Naive thymus-derived CD4-positive, alpha-beta T cell (primary cell): ENCODE measurements at places on chromosomes 7 and 10. TPM values are rescaled to one million over a fixed set of nuclear protein-coding genes. Genes with fewer than 3 reads are reported as not detected.

GRCh38 chr10:27503498-27504006 is 552 bp upstream of the RAB18 start:
- DNase-seq: no peak

GRCh38 chr10:48811461-48811860 is 126.8 kb downstream of the WDFY4 start:
- no peak for DNase-seq

DNA sequence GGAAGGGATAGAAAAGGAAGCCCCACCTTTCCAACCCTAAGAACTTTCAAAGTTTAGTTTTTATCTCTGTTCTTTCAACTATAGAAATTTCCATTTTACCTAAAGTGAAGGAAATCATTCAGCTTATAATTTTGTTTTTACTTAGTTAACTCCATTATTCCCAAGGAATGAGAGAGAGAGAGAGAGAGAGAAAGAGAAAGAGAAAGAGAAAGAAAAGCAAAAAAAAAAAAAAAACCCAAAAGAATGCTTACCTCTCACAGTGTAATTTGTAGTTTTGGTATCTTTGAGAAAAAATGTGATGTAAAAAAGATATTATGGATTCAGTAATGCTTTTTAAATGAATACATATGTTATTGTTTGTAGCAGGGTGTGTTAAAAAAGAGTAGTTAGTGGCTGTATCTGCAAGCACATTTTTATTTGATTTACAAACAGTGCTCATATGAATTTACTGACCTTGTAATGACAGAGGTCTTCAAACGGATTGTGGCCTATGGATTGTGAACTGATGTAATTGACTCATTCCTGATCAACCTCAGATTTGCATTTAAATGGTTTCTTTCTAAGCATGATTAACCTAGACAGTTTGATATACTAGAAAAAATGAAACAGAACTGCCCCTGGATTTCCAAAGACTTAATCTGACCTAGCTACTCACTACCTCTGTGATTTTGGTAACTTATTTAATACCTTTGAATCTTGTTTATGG is 64.9 kb downstream of the LCOR start:
- no peak for DNase-seq

- DNase-seq: no peak
These were observed 207.5 kb downstream of the ARHGAP12 start for GRCh38 chr10:31721096-31721495.

The KCNK18 gene
- not detected for total RNA-seq

The SLC26A5 gene
- not detected for total RNA-seq

- no peak for DNase-seq
These were observed 69.4 kb upstream of the FZD1 start for GRCh38 chr7:91194841-91195240.

DNA sequence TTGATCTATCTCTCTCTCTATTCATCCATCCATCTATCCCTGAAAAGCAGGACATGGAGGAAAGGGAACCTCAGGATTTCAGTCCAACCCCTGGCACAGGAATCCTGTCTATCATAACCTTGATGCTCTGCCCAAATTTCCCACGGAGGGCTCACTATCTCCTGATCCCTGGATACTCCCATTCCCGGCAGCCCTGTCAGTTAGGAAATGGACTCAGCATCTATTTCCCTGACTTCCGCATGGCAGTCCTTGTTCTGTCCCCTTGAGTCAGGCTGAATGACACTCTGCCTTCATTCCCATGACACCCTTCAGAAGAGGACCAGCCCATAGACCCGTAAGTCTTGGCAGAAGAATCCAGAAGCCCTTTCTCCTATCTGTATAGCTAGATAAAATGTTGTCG is 77.7 kb downstream of the VWA2 start:
- DNase-seq: no peak

DNA sequence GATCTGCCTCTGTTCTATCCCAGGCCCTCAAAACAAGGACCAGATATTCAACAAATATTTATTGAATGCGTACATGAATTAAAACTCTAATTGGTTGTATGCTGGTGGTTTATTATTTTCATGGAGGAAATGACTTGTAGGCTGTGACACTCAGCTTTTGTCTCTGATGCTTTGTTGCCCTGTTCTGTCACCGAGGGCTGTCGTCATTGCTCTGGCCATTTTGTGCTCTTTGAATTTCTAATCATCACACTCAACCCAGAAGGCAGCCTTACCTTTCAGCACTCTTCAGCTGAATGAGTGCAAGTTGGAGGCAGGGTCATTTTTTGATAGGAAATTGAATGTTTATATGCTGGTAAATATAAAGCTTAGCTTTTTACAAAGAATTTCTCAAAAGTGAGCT is 14.5 kb downstream of the SRGN start:
- no peak for DNase-seq

The ORAI2 gene
- 72.4 and 72.6 TPM in 2 replicates for total RNA-seq

DNA sequence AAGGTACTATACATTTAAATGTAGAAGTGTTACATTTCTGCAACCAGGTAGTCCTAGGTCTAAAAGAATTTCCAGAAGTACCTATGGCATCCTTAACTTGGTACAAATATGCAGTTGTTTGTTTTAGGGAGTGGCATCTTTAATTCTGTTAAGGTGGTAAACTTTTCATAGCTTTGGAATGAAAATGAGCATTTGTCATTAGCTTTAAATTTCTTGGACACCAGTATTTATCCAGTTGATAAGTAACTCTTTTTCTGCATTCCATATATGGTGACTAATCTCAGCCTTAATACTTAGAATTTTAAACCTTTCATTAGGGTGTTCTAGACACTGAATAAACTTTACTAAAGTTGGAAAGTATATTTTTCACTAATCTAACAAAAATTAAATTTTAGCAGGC is 10.8 kb downstream of the SLF2 start:
- DNase-seq: no peak

The GDF10 gene
- 1.6 TPM for total RNA-seq

DNA sequence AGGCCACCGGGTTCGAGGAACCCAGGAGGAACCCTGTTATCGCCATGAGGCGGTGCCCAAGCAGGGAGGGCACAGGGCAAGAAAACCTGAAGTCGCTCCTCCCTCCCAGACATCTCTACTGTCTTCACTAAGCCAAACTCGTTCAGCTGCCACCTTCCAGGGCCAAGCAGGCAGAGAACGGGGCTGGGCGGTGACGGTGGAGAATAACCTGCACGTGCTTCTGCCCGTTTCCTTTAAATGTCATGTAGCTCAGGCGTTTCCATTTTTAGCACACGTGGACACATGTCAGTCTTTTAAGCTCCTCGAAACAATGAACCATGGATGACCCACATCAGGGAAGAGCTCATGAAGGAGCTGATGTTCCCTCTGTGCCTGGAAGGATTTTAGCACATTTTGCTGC is 124.3 kb upstream of the KLF6 start:
- no peak for DNase-seq

DNA sequence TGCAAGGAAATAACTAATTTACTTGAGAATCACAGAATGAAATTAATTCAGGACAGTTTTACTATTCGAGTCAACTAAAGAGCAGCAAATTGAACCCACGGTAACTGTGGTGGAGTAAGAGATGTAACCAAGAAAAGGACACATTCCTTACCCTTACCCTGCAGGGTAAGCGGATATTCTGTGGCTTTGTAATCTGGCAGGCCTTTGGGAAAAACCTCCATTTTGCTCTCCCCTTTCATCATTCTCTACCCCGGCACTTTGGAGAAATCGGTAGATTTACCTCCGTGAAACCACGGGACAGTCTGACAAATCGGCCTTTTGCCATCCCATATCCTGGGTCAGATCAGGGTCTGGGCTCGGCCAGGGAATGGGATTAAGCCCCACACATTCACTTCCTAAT is 18.4 kb downstream of the RCC1L start:
- no peak for DNase-seq

GRCh38 chr7:137434946-137435345 is 91.4 kb upstream of the PTN start:
- no peak for DNase-seq

The GIMAP7 gene
- 555 TPM for total RNA-seq

DNA sequence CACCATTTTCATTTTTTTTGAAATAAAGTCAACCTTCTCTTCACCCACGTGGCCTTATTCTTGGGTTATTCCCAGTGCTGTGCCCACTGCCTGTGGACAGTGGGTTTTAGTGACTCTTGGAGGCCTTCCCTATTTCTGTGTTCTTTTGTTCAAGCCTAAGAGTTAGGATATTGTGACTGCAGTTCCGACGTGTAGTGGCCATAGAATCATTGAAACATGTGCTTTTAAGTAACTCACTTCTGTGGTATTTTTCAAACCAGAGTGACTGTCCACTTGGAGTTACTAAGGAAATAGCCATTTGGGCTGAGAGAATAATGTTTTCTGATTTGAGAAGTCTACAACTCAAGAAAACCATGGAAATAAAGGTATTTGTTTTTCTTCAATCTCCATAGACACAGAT is 23.7 kb downstream of the TDRD1 start:
- no peak for DNase-seq

GRCh38 chr7:33044986-33045385 is 17.6 kb downstream of the NT5C3A start:
- no peak for DNase-seq

DNA sequence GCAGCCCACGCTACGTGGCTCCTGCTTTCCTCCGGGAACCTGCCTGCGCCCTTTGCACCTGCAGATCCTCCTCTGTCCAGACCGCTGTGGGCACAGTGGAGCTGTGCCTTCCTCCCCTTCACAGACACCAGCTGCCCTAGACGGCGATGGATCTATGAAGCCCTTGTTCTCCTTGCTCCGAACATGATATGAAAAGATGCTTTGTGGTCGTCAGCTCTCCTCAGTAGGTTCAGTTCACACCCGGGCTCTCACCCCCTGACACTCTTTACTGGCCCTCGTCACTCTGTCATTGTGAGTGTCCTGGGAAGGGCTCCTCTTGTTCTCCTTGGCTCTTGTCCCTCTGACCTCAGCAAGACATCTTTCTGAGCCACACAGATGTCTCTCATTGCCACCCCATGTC is 4.2 kb downstream of the ZNF488 start:
- DNase-seq: no peak

GRCh38 chr7:122132341-122132740 is 11.7 kb downstream of the AASS start:
- no peak for DNase-seq

The UNC5B gene
- 0.08 TPM for total RNA-seq

DNA sequence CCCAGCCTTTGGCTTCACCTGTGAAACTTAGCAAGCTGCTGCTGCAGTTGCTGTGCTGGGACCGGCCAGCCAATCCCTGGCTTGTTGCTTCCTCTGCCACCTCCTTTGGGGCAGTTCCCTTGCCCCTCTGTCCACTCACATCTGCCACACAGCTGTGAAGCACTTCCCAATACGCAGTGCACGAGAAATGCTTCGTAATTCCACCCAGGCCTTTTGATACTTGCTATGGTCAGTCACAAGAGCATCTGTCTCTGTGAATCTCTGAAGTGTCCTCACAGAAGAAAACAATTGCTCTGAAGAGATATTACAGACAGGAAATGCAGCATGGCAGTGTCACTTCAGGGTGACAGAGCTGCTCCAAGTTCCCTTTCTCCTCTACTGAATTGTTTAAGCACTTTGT is 208.5 kb downstream of the PTEN start:
- no peak for DNase-seq

GRCh38 chr10:3784510-3785250 is at the start of gene KLF6:
TSS of gene KLF6 (minus strand) at chr10:3785209. CDS start at chr10:3785014, 195 bp downstream.
- DNase-seq: peak; percentile 60
